ENCODE measurements at places on chromosomes 1 and 21.

DNA sequence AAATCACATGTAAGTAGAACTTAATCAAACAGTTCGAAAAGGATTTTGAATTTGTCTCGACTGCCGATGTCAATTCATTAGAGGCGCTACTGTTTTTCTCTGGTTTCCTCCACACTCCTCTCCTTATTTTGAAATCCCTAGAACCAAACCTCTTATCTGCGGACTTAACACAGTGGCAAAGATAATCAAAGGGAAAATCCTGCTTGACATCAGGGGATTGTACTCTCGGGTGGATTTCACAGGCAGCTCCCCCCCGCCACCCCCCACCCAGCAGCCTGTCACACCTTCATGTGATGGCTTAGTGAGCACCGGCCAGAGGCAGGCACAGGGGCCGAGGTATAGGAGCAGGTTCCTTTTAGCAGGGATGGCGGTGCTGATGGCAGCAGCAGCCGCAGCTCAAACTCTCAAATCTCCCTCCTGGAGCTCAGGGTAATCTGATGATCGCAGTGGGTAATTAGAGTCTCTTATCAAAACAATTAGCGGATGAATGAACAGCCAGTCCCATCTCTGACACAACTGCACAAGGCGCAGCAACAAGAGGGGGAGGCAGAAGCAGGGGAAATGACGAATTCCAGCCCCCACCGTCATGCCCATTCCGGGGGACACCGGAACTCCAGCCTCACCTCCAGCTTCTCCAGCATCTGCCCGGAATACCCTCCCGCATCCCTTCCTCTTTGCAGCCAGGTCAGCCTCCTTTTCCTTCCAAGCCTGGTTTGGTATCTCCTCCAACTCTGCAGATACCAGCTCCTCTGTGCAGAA, 80.3 kb downstream of the SSBP3 start:
- no peak for DNase-seq

DNA sequence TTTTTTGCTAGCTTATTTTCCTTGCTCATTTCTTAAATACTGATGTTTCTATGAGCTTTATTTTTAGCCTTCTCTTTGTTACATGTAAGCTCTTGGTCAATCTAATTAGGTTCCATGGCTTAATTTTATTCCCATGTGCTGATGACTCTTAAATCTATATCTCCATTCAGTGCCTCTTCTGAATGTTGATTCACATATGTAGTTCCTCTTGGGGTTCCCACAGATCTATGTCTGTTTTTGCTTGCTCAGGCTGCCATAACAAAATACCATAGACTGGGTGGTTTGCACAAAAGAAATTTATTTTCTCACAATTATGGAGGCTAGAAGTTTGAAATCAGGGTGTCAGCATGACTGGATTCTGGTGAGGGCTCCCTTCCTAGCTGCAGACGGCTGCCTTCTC, 58.3 kb upstream of the PLA2G4A start:
- no peak for DNase-seq

GRCh38 chr1:212777151-212777550, 14.4 kb downstream of the NSL1 start:
- no peak for DNase-seq

- DNase-seq = no peak
Observed at GRCh38 chr1:224500796-224501195, 66.2 kb upstream of the WDR26 start.

DNA sequence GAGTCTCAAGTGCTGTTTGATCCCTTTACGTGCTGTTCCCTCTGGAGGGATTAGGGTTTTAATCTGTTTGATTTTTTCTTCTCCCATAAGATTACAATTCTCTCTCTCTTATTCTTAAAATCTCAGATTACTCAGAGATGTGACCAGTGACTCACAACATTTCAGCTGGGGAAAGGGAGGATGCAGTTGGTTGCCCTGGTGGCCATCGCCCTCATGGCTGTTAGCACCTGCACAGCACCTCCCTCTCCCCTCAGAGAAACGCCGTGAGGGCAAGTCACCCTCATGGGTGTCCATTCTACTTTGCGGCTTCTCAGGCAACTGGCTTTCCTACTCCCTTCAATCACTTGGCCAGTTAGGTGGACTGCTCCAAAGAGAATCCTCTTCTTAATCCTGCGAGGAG, 42.4 kb upstream of the KCNA3 start:
- DNase-seq = no peak

GRCh38 chr1:93658188-93658587, 23.4 kb downstream of the BCAR3 start:
- no peak for DNase-seq

- no peak for DNase-seq
Observed at GRCh38 chr1:46595127-46595526, 8.9 kb downstream of the MKNK1 start.

GRCh38 chr1:201276891-201277290, 6.4 kb upstream of the PKP1 start:
- DNase-seq = no peak

DNA sequence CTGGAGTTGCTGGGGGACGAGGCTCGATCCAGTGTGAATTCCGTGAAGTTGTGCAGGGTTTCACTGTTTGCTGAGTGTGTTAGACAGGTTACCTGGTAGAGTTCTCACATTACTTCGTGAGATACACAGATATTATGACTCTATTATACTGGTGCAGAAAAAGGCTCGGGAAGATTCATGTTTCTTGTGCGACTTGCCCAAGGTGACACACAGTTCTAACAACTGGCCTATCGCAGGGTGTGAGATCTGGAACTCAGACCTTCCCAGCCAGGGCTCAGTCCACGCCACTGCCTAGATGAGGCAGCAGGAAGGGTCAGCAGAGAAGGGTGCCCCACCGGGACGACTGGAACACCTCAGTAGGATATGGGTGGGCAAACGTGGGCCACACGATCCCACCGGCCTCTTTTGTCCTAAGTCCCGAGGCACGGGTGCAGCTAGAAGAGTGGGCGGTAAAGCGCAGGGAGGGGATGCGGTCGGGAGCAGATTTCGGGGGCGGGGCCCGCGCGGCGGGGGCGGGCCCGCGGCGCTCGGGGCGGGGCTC, 296 bp upstream of the RNPEP start:
- DNase-seq = peak; percentile 37

- no peak for DNase-seq
Observed at GRCh38 chr1:13687151-13687715, 12.8 kb upstream of the PRDM2 start.

- no peak for DNase-seq
Observed at GRCh38 chr1:214958486-214958885, 124.1 kb upstream of the KCNK2 start.

DNA sequence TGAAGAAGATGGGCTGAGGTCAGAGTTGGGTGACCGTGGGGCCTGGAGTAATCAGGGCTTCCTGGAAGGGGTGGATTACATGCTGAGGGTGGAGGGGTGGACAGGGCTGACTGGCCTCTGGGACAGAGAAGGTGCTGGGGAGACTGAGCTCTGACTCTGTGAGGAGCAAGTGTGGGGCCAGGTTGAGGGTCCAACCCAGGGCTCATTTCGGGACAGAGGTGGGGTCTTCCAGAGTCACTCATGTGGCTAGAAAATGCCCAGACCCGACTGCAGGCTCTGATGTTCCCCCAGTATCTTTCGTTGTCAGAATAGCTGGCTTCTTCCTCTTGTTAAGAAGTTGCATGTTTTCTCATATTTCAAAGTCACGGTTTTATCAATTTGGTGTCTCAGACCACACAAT, 311.8 kb downstream of the PTPRU start:
- DNase-seq = no peak

DNA sequence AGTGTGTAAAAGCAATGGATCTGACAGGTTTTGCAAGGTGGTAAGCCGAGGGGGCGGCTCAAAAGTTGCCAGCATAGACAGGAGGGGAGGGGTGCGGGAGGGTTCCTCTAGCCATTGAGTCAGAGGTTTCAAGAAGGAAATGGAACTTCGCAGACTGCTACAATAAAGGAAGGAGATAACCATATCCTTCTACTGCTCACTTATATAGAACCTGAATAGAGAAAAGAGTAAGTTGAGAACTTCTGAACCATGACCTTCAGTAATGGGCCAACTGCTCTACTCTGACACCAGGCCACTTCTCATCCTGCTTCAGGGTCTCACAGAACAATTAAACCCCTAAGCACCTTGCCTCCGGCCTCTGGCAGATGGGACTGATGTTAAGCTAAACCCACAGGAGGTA, 26.3 kb upstream of the BCAR3 start:
- DNase-seq = no peak

- DNase-seq = no peak
Observed at GRCh38 chr21:15063814-15064575, 805 bp downstream of the NRIP1 start.
